ENCODE measurements at places on chromosomes 7 and 10.

DNA sequence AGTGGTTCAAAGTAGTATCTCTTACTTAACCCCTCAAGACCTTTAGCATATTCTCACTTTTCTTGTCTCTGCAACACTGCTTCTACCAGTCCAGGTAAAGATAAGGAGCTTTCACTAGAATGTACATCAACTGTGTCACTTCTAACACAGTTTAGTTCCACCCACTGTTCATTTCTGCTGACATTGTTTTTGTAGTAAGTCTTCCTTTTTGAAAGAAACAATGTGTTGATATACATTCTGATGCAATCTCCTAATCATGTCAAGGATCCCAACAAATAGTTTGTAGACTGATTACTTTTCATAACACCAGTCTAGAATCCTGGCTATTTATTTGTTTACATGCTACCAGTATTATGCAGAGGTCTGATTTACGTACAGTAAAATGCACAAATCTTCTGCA is 47.5 kb downstream of the CCSER2 start:
- DNase-seq: no peak

- DNase-seq: no peak
Observed at GRCh38 chr10:14208231-14208630, 122.5 kb downstream of the FRMD4A start.

GRCh38 chr10:60990663-60991062 is 46.7 kb upstream of the RHOBTB1 start:
- no peak for DNase-seq

DNA sequence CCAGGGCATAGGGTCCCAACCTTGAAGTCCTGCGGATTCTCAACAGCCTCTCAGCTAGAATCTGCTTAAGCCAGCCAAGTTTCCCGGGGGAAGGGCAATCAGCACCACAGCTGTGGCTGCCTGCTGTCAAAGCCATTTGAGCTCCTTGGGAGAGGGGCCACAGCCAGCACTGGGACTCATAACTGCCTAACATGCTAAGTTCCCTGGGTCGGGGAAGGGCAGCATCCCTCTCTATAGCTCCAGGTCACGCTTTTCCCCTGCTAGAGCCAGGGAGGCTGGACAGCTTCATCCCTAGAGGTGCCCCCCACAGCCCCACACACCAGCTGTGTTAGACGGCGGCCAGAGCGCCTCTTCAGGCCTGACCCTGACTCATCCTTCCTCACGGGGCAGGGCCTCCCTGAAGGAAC is 49.6 kb upstream of the PDE1C start:
- no peak for DNase-seq

DNA sequence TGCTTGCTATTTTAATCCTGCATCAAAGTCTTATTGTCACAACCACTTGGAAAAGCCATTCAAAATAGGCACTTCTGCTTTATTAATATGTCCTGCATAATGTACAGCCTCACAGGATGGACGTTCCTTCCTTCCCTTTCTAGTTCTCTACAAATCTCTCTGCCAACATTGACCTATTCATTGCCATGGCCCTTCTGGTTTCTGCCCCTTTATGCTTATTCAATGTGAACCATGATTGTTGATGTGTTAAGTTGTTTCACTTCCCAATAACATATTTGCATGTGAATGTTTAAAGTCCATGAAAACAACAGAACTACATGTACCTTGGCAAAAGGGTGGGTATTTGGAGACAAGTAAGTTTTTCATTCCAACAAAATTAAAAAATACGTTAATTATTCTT is 45.7 kb downstream of the COL28A1 start:
- no peak for DNase-seq

DNA sequence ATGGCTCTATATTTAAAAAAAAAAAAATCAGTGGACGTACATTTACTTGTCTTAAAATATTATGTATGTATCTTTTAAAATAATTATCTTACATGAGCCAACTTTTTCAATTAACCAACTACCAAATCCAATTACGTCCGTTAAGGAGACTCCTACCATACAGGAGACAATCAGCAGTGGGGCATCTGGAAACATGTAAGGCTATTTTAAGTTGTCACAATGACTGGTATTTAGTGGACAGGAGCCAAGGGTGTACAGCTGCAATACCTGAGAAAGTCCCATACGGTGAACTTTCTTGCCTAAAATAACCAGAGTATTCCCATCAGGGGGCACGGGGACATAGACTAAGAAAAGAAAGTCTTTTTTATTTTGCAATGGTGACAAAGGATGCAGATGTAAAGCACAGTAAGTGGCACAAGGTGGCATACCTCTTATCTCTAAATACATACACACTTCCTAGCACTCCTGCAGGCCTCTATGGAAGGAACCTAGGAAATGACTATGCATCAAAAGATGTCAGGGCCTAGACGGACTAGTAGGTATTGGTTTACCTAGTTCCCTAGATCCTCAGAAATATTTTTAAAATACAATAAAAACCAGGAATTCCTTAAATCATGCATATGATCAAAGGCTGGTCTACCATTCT is 16.0 kb upstream of the TLL2 start:
- no peak for DNase-seq

GRCh38 chr10:28631896-28632583 is 45.3 kb upstream of the BAMBI start:
- DNase-seq: no peak

GRCh38 chr7:3164380-3164792 is 120.7 kb upstream of the CARD11 start:
- no peak for DNase-seq

DNA sequence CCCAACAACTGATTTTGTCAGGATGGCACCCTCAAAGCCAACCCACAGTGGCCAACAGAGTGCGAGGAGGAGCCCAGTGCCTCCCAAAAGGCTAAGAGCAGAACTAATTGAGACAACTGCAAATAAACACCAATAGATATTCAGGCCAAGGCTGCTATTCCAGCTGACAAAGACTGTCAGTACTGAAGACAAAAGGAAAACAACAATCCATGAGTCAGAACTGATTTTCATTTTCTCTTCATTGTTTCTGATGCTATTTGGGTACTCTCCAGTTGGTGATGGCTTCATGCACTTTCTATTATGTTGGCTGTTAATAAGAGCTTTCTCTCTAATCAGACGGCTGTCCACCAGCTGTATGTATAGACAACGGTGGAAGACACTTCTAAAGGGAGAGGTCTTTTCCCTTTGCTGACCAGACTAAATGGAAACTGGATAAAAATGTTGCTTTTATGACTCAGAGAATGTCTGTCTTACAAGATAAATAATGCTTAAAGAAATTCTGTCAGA is 515.9 kb downstream of the PARD3 start:
- no peak for DNase-seq

DNA sequence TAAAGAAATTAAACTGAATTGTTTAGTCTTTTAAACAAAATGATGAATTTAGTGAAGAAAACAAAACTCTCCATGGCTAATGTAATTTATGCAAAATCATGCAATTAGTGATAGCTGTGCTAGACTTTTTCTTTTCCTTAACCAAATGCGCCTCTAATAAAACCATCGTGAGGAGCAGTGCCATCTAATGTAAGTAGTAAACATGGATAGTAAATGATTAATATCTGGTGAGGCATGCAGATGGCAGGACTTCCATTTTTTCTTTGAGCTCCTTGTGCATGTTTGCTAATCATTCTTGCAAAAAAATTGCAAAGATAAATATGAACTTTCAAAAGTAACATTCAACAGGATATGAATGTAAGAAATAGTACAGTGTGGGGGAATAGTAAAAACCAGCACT is 2.3 kb downstream of the INSYN2A start:
- DNase-seq: no peak

GRCh38 chr10:71635867-71636266 is 83.7 kb downstream of the C10orf105 start:
- no peak for DNase-seq

GRCh38 chr7:140981951-140982350 is 32.8 kb downstream of the MRPS33 start:
- no peak for DNase-seq

DNA sequence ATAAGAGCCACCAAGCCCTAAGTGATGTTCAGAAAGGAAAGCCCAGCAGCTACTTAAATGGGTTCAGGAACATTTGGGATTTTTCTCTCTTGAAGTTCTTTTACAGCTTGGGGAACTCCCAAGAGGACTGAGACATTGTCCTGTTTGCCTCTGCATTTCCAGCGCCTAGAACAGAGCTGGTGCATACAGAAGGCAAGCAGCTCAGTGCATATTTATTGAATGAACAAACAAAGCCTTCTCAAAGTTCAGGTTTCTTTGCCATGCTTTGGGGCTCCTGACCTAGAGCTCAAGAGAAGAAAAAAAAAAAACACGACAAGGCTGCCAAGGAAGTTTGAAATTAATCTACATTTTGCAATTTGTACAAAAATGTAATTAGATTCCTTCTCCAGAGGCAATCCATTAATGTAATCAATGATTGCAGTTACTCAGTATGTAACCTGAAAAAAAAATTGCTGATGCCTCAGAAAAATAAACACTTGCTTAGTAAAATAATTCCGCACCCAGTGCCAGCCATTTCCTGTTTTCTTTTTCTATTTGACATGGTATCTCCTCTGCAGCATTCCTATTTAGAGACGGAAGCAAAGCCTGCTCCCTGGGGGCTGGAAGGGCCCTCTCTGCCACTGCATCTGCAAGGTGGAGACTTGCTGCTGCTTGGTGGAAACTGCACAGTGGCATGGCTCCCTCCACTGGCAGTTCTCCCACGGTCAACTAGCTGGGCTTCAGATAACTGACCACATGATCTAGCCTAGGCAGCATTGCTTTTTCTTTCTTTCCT is 157.3 kb downstream of the TMEM178B start:
- DNase-seq: no peak

GRCh38 chr10:22976534-22976933 is 48.7 kb downstream of the ARMC3 start:
- no peak for DNase-seq

- no peak for DNase-seq
Observed at GRCh38 chr10:131311661-131312477, at the start of gene TCERG1L. Gene TCERG1L, minus strand, starts transcription at chr10:131311721. Its CDS starts 86 bp downstream, at chr10:131311635.

DNA sequence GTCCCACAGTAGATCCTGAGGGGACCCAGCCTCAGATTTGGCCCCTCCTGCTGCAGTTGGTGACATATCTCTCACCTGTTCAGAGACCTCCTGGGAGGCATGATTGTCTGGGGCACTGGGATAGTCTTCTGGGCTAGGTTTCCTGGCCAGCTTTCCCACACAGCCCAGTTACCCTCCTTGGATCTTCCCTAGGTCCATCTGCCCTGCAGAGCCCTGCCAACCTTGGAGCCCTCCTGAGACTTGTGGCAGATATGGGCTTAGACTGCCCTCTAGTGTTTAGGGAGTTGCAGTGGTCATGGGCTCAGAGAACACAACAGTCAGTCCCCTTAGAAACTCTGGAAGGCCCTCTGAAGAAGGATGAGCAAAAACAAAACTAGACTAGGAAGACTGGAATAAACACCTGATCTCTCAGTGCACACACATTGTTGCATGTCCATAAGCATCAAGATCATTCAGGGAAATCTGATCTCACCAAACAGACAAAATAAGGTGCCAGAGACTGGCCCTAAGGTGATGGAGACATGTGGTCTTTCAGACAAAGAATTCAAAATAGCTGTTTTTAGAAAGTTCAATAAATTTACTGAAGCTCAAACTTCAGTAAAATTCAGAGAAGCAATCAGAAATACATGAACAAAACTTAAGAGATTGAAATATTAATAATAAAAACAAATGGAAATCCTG is 324.6 kb downstream of the ATRNL1 start:
- no peak for DNase-seq

DNA sequence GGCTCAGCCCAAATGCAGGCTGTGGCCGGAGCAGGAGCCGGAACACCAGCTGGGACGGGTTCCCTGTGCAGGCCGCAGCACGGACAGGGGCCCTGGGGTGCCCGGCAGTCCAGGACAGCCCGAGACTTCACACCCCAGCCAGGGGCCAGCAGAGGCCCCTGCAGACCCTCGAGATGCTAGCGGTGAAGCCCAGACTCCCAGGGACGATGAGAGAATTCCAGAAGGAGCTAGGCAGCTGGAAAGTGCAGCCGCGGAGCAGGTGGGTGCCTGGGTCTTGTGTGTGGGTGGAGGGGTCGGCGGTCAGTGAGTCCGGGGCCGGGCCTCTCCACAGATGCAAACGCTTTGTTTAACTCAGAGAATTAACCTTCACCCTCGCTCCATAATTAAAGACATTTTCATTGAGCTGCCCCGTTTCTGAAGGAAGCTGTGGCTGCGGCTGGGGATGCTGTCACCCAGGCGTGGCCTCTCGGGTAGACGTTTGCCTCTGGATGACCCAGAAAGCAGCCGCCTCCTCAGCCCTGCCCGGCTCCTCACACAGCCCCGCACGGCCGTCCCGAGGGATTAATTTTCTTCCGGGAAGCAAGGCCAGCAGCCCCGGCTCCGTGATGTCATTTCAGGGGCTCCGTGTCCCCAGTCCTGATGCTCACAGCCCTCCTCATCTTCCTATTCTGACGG is 26.5 kb downstream of the KNDC1 start:
- no peak for DNase-seq

- DNase-seq: no peak
Observed at GRCh38 chr7:90777041-90777440, 180.9 kb downstream of the CDK14 start.

- DNase-seq: no peak
Observed at GRCh38 chr10:22005763-22006162, 2.2 kb upstream of the DNAJC1 start.

GRCh38 chr10:87642486-87642885 is 17.2 kb upstream of the PAPSS2 start:
- no peak for DNase-seq

GRCh38 chr10:93841961-93842360 is 51.8 kb upstream of the SLC35G1 start:
- DNase-seq: no peak

DNA sequence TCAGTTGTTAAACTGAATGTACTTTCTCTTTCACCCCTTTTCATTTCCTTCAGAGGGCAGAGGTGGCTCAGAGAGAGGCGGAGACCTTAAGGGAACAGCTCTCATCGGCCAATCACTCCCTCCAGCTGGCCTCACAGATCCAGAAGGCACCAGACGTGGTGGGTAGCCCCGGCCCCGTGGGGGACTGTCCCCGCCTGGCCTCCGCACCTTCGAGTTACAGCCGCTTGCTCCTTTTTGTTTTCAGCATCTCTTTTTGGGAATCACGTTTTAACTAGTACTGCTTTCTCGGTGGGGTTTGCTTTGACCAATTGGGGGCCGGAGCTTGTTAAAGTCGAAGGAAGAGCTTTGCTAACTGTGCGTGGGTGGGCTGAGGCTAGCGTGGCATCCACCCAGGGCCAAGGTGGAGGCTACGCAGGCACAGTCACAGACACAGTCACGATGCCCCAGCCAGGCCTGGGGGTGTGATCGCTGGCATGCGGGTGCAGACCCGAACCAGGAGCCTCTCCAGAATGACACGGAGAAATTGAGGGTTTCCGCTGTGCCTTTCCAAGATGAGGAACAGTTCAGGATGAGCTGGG is 116.2 kb upstream of the SH2B2 start:
- no peak for DNase-seq

GRCh38 chr10:123748711-123749110 is 82.6 kb downstream of the GPR26 start:
- no peak for DNase-seq
